ENCODE measurements at places on chromosomes 11 and 22. TPM values are rescaled to one million over a fixed set of nuclear protein-coding genes. Genes with fewer than 3 reads are reported as not detected.

- no peak for DNase-seq
Observed at GRCh38 chr11:126147208-126148111, 64.0 kb downstream of the RPUSD4 start.

DNA sequence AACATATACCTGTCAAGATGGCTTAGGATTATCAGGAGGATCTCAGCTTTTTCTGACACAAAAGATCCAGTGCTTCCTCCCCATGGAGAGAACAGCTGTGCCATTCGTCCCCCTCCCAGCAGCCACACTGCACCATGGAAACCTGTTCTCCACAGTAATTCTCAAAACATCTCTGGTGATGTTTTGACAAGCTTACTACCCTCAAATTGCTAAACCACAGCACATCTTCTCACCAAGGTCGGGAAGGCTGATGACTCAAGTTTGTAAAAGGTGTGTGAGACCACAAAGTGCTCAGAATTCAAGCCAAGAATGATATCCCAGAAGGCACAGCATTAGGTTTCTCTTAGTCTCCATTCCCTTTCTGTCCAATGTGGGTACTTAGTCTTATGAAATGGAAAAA lies 3.9 kb upstream of the RAB38 start:
- DNase-seq, result no peak

DNA sequence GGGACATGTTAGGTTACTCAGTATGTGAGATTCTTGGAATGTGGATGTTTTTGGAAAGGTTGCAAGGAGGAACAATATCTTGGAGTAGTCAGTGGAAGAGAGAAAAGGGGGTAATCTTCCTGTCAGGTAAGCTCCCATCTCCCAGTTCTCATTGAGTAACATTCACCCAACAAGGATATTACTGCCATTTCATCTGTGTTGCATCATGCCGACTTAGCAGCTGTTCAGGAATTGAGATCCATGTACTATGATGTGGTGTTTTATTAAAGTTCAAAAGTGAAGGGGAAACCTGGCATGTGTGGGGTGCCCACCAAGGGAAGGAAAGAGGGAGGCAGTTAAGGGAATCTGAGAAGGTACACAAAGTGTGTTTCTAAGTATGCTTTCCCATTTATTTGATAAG lies 58.4 kb upstream of the RASSF10 start:
- DNase-seq, result no peak

The TRPC6 gene
- polyA plus RNA-seq, result 5.6 TPM

GRCh38 chr11:63687845-63688244 lies 6.5 kb downstream of the RTN3 start:
- DNase-seq, result no peak

DNA sequence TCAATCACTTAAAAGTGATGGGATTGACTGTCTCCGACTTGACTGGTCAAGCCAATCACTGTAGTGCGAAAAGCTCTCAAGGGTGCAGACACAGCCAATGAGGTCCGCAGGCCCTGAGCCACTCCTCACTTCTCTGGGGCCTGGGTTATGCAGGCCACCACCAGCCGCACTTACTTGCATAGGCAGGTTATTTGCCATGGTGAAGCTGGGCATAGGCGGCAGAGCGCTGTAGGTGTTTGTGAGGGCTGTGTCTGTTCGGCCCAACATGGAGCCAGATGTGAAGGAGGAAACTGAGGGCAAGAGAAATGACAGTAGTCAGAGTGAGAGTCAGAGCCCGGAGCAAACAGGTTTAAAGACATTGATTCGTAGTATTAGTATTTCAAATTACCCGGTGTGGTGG lies 17.9 kb downstream of the PAX6 start:
- no peak for DNase-seq

DNA sequence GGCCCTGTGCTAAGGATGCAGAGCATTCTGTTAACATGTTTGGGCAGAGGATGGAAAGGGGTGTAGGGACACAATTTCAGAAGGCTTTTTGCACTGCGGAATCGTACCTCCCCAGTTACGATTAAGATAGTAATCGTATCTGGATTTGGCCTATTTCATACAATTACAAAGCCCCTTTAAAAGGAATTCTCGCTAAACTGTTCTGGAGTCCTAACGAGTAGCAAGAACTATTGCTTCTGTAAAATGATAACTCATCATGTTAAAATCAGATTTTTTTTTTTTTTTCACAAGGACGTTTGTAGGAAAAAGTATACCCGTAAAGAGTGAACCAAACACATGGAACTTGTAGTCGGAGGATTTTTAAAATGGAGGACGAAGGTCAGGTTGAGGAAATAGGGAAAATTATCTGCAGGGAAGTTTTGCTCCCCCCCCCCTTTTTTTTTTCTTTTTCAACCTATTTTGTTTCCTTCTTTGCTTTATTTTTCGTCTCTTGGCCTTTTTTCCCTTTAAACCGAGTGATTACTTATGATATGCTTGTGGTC lies 934 bp downstream of the HSD17B12 start:
- DNase-seq, result no peak

The TENM4 gene
- 5.5 TPM for polyA plus RNA-seq

GRCh38 chr11:26676641-26677040 lies 45.2 kb downstream of the SLC5A12 start:
- no peak for DNase-seq

The C11orf16 gene
- not detected for polyA plus RNA-seq

DNA sequence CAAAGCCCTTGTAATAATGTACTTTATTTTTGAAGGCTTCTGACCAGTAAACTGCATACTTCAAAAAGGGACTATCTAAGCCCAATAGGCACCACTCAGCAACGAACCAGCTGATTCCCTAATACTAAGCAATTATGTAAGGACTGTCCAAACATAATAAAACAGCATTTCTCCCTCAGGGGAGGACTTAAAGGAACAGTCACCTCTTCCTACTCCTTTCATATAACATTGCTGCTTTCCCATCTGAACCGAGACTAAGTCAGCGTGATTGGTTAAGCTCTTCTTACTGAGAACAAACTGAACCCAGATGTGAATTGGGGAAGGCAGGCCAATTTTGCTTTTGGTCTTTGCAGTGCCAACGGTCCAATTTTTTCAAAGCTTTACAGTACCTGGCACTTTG lies 420.0 kb downstream of the METTL15 start:
- no peak for DNase-seq

GRCh38 chr11:122920579-122920978 lies 38.0 kb downstream of the JHY start:
- DNase-seq, result no peak

DNA sequence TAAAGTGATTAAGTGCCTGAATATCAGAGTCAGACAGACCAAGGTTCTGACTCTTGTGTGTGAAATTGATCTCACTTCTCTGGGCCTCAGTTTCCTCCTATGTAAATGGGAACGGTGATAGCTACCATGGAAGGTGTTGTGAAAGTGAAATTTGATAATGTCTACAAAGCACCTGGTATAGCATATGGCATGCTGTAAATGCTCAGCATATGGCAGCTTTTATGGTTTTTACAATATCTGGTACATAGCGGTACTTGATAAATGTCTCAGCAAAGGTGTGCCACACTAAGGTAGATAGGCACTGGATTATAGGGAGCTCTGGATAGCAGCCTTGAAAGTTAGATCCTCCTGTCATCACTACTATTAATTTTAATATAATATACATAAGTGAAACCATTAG lies 19.9 kb downstream of the POU2AF2 start:
- no peak for DNase-seq

GRCh38 chr11:133197425-133197824 lies 334.9 kb downstream of the OPCML start:
- DNase-seq, result no peak

- no peak for DNase-seq
Observed at GRCh38 chr11:4090258-4090657, 4.3 kb upstream of the RRM1 start.

DNA sequence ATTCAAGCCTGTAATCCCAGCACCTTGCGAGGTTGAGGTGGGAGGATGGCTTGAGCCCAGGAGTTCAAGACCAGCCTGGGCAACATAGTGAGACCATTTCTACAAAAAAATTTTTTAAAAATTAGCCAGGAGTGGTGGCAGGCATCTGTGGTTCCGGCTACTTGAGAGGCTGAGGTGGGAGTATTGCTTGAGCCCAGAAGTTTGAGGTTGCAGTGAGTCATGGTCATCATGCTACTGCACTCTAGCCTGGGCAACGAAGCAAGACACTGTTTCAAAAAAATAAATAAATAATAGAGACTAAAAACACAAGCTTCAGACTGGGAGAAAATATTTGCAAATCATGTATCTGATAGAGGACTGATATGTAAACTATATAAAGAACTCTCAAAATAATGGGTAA lies 33.2 kb downstream of the BTBD10 start:
- DNase-seq, result no peak

DNA sequence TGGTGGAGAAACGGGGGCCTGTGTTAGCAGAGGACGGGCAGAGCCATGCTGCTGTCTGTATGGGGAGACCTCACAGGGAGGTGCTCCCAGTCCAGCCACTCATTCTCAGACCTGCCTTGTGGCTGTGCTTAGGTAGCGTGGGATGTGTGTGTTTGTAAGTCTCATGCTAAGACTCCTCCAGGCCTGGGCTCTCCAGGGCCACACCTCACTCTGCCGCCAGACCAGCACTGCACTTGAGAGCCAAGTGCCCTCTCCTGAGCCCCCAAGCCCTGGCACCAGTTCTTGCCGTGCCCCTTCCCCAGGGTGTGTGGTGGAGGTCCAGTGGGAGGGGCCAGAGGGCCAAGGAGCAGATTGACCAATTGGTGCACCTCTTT lies 108.8 kb downstream of the BCR start:
- no peak for DNase-seq

GRCh38 chr11:833849-834311 lies 1.1 kb downstream of the CD151 start:
- DNase-seq, result no peak

The LDLRAD3 gene
- 7.8 TPM for polyA plus RNA-seq

- no peak for DNase-seq
Observed at GRCh38 chr11:73597336-73597955, 466 bp downstream of the FAM168A start.

The BDNF gene
- polyA plus RNA-seq, result 72.0 TPM

The CCDC87 gene
- 0.11 TPM for polyA plus RNA-seq

The STIM1 gene
- polyA plus RNA-seq, result 19.7 TPM

DNA sequence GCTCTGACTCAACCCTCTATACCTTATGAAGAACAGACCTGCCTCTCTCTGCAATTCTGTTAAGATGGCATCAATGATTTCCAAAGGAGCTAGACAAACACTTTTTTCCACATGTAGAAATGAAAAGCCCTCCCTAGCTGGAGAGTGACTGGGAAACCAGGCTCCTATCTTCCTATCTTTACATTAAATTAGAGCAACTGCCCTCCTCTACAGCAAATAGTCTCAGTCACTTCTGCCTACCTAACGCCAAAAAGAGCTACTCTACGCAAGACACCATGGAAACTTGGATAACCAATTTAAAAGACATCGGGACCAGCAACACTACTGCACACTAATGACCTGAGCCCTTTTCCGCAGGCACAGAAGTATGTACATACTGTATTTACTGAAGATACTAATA lies 84.8 kb downstream of the MICAL3 start:
- no peak for DNase-seq

DNA sequence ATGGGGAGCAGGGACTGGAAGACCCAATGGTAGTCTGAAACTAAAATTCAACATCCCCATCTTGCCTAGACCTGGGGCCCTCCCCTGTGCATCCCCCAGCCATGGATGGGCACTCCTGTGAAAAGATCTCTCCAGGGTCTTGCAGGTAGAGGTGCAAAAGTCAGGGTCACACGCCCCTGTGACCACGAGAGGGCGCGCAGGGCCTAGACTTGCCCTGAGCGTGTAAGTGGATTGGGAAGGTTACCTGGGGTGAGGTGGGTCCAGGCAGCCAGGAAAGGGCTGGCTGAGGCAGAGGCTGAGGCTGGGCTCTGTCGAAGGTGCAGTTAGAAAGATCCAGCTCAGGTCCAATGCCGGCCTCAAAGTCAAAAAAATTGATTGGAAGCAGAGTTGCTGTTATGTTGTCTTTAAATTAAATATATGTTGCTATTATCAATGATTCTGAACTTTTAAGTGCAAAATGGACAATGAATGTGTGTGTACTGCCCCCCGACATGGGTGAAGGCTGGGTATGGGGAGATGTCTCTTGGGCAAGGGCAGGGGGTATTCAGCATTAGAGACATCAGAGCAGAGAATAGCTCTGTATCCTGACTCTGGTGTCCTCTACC lies 4.8 kb upstream of the POU2F3 start:
- no peak for DNase-seq

GRCh38 chr22:44137415-44137814 lies 43.3 kb upstream of the PARVG start:
- DNase-seq, result no peak

The CLDN5 gene
- polyA plus RNA-seq, result 0.05 TPM

DNA sequence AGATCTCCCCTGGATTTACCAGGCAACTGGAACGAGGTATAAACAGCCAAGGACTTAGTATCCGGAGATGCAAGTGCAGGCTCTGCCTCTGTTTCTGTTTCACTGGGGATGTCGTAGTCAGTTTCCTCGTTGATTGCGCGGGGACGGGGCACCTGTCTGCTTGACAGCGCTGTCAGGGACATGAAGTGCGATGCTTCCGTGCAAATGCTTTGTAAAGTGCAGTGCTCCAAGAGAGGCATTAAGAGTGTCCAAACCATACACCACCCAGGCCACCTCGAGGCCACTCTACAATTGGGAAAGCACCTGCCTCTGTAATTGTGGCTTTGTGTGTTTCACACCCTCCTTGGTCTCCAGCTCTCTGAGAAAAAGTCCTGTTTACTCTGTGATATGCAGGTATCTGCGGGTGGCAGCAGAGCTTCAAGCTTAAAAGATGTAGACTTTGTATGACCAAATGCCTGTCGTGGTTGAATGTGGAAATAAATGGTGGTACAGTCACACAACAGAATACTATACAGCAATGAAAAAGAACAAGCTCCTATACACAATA lies 18.6 kb upstream of the CD5 start:
- DNase-seq, result no peak

DNA sequence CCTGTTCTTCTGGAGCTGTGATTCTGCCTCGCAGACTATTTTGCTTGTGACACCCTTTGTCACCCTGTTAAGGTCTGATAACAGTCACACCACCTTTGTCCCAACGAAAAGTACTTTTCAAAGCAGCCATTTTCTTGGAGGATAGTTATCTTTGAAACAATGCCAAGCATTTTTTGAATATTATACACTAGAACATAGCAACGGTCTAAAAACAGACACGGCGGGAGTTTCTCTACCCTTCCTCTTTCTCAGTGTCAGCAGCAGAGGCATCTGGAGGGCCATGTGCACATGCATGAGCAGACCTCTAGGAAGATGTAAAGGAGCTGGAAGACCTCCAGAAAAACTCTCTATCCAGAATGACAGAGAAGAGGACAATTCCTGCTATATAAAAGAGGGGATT lies 86.5 kb downstream of the TRPC6 start:
- no peak for DNase-seq

DNA sequence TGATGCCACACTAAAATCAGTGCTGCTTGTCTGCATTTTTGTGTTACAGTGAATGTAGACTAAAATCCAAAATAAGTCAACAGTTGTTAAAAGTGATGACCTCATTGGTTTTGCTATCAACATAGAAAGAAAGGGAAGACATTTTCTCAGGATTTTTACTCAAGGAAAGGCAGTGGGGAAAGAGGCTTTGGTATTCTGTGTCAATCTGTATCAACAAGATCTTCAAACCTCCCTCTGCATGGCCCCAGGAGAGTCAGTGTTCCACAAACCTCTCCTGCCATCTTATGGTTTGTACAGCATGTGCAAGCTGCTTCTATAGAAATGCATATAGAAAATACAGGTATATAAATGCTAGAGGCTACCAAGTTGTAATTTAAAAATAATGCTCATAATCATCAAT lies 13.8 kb upstream of the OR51M1 start:
- DNase-seq, result peak; percentile 75

The PRMT3 gene
- polyA plus RNA-seq, result 14.8 TPM
